Activated T-cell treated with anti-CD3 and anti-CD28 coated beads for 48 hours (primary cell): ENCODE measurements at places on chromosomes 12 and 14.

DNA sequence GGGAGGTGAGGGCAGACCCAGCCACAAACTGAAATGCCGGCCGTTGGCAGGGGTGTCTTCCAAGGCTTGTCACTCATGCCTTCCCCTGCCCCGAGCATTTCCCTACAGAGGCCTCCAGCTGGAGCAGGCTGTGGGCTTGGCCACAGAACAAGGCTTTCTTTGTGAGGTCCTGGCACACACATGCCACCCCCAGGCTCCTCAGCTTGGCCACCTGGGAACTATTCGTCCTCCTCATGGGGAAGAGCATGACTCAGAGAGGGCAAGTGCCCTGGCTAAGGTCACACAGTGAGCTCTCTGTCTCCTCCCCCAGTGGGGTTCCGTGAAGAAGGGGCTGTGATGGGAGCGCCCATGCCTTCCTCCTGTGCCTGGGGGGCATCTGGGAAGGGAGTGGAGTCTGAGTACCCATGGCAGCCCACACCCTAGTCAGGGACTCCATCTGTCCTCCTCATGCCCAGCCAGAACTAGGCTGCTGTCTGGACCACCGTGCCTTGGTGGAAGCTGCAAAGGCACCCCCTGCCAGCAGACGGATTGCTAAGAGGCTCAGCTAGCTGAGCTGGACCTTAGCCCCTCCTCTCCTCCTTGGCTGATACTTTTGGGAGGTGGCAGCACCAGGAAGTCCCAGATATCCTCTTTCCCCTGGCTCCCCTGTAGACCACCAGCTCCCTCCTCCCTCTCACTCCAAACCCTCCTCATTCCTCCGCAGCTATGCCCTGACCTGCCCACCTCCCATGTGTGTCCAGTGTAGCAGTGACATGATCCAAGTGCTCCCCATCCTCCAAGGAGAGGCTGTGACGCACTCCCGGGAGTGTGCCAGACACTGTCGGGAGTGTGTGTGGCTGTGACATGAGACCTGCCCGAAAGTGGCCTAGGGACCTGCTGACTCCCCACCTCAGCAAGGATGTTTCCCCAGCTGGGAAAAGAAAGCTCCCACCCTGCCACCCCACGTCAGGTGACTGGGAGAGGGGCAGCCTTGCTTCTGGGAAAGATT lies 21.4 kb downstream of the ABCB9 start:
- no peak for DNase-seq

DNA sequence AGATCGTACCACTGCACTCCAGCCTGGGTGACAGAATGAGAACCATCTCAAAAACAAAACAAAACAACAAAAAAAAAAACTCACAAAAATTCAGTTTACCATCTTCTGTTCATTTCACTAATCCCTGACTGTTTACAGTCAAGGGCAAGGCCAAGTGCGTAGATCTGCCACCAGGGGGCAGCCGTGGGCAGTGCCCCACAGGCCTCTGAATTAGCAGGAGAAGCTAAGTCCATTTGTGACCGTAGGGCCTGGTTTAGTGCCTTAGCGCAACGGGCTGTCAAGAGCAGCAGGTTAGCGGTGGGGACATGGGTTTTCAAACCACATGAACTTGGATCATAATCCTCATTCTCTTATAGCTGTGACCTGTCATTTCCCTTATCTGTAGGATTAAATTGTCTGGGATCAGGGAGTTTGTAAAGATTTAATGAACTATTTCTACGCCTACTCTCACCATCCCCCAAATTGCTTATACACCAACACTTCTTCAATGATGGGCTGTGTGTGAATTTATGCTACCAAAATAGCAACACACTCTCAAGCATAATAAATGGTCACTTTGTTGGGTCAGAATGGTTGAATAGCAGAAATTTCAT lies 49.0 kb downstream of the KCTD10 start:
- DNase-seq: peak; percentile 63

DNA sequence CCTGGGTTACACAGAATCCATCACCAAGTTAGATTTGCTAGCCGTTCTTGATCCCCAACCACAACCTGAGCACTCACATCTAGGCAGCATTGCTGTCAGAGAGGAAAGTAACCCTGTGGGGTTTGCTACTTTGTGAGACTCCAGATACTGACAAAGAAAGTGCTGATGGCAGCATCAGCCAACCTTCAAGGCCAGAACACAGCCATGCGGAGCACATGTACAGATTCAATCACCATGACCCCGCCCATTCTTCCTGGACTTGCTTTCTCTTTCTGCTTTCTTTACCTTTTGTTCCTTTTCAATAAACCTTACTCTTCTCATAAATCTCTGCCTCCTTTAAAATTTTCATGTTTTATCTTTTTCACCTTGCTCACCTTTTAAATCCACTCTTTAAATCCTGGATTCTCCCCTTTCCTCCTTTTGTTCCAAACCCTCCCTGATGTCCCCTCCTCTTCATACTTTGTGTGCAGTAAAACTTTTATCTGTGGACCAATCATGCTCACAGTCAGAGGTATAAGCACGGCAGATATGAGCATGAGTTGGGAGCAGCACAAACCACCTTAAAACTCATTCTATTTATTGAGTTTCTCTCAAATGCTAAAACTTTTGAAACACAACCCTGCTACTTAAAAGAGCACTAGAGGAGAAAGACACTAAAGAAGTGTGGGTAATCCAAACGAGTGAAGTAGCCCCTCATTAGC lies 21.9 kb upstream of the CERS5 start:
- DNase-seq: no peak

- DNase-seq: no peak
Measured at GRCh38 chr14:101903111-101903561, 61.2 kb upstream of the DYNC1H1 start.

- no peak for DNase-seq
Measured at GRCh38 chr12:63396135-63396534, 245.1 kb upstream of the AVPR1A start.

GRCh38 chr12:57213763-57214397 lies 2.7 kb upstream of the NXPH4 start:
- no peak for DNase-seq

DNA sequence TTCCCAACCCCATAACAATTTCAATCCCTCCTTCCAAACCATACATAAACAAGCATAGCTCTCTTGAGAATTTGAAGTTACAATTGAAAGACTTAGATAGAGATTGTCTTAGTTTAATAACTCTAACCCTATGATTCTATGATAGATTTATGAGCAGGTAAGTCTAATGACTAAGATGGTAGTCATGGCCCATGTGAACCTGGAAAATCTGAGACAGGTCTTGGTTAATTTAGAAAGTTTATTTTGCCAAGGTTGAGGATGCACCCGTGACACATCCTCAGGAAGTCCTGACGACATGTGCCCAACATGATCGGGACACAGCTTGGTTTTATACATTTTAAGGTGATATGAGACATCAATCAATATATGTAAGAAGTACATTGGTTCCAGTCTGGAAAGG lies 248.8 kb downstream of the KCNH5 start:
- DNase-seq: no peak

DNA sequence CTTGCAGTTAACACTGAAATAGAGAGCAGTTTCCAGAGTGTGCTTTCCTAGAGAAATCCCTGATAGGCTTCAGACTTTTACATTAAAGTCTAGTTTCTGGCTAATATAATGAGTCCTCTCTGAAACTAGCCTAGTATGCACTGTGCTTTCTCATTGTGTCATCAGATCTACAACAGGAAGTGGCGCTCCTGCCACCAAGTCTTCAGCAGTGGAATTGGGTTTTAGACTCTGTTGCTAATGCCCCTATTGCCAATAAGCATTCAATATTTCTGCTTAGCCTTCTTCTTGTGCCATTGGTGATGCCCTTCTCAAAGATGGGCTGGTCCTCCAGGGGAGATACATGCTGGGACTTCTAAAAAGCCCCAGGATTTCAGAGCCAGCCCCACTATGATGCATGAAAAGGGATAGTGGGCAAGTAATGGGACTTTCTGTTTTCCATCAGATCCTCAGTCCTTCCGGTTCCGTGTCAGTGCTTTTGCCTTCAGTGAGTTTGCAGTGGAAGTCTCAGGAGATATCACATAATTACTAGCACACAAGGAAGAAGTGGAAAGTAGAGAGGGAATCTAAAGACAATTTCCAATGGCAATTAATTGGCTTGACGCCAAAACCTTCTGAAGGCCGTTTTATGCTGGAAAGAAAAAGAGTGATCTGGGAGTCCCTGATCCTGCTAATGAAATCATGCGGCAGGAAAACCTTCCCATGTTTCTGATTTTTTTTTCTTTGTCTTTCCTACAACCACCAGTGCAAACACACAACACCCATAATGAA lies 50.0 kb downstream of the SSPN start:
- no peak for DNase-seq

- DNase-seq: no peak
Measured at GRCh38 chr14:25050269-25051150, 563 bp upstream of the STXBP6 start.

- DNase-seq: no peak
Measured at GRCh38 chr14:89641495-89642175, 224.6 kb upstream of the FOXN3 start.

DNA sequence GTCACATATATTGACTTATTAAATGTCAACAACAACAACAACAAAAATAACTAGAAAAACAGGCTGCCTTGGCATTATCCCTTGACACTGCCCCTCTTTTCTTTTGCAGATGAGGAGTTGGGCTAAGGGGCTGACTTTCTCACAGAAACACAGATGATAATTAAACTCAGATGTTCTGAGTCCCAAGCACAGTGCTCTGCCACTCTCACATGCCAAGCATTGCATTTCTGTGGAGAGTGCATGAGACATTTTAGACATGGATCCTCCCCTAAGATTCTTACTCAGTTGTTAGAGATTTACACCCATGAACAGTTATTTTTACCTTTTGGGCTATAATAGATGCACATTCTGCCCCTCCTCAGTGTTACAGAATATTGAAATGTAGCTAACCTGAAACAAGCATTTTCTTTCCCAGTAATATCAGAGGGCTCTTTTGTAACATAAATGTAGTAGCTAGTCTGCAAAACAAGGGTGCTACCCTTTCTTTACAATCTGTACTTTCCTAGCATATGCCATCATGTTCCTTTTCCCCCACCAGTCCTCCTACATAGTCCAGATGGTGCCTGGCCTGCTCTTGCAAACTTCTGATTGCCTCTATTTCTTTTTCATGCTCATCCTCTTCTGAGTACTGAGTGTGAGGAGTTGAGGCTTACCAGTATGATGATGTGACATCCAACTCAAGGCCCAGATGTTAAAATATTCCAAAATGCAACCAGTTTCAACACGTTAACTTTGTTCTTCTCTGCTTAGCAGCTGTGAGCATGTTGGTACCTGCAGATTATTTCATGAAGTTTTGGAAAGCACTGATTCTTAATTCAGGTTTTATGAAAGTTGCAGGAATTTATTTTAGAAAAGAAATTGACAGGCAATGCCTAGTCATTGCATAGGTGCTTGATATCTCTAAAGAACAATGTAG lies 125.0 kb upstream of the ATP2B1 start:
- no peak for DNase-seq
